Right forelimb (tissue), 1 donor: ENCODE measurements at places on chromosomes 11 and 22.

GRCh38 chr22:37661160-37661924 lies 2.8 kb downstream of the PDXP start:
- DNase-seq: peak; percentile 63

DNA sequence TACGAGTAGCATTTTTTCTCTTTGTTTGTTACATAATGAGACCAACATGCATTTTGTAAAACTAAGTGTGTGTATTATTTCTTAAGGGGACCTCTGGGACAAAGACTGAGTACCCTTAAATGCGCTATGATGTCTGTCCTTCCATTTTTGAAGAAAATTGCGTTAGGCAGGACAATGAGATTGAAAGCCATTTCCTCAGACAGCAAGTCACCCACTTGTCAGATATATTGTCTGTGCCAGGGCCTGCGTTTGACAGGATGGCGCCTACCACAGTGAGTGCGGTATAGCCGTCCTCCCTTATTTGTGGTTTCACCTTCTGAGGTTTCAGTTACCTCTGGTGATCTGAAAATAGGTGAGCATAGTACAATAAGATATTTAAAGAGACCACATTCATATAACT lies 2.2 kb downstream of the AP2A2 start:
- DNase-seq: no peak

- no peak for DNase-seq
Measured at GRCh38 chr11:102912482-102912830, 37.7 kb upstream of the MMP12 start.

- DNase-seq: no peak
Measured at GRCh38 chr11:106495046-106495445, 417.6 kb downstream of the AASDHPPT start.

DNA sequence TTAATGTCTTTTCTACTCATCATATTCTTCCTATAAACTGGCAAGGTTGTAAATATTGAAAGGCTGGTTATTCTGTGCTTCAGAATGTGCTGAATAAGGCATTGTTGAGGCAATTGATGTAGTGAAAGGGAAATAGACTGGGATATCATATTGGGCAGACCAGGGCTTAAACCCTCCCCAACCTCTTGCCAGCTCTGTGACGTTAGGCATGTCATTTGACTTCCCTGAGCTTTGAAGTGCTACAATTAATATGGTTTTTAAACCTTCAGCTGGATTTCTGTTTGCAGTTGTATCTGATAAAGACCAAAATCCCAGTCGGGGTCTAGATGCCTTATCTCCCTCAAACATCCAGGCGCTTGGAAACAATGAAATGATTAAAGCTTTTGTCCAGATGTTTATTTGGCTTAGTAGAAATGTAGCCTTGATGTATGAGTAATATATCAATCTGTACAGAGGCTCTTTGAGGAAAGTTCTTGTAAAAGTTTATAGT lies 208.1 kb downstream of the DBX1 start:
- DNase-seq: no peak
